ENCODE measurements at places on chromosomes 2 and 18.

GRCh38 chr2:23381084-23381483 lies 3.9 kb upstream of the KLHL29 start:
- no peak for DNase-seq

GRCh38 chr2:121596221-121597080 lies 52.8 kb downstream of the CLASP1 start:
- DNase-seq: no peak

DNA sequence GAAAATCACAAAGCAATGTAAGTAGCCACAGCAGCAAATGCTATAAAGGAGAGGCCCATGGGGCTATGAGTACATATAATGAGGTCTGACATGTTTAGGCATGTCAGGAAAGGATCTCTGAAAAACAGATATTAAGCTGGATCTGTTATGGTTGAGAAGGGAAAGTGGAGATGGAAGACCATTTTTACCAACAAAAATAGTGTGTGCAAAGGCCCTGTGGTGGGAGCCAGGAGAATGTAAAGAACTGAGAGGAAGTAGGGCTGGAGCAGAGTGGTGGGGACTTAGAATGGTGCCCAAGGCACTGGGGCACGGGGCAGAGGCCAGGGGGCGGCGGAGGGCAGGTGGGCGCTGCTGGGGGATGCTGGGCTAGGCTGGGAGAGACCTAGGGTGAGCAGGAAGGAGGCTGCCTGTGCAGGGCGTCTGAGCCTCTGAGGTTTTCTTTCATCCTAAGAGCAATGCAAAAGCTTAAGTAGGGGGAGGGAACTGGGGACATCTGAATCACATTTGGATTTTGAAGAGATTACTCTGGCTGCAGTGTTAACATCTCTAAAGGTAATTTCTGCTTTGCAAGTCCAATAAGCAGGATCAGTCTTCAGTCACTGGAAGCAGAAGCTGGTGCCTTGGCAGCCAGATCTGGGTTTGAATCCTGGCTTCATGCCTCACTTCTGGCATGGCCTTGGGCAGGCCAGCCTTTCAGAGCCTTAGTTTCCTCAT lies 4.9 kb upstream of the AGFG1 start:
- DNase-seq: no peak

GRCh38 chr2:43790147-43790546 lies 16.3 kb downstream of the DYNC2LI1 start:
- no peak for DNase-seq

DNA sequence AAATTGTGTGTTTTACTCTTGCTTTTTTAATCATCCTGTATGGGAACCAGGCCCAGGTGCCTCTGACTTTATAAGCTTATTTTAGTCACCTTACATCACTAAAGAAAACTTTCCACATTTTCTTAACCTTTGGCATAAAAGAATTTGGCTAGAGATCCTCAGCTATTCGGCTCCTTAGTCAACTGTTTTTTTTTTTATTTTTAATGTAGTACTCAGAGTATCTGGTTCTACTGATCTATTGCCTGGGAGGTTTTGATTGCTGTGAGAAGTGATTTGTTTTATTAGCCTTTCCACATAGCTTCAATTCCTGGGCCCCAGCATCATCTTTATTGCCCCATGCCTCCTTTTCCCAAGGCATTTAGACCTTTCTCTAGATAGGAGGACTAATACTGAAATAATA lies 121.0 kb downstream of the MYO1B start:
- DNase-seq: no peak
